Activated CD4-positive, alpha-beta memory T cell treated with anti-CD3 and anti-CD28 coated beads, Interleukin-2, amount 10 ng/mL, durations not matched to agents 7 days and 5 days (primary cell): ENCODE measurements at places on chromosomes 7 and 10. TPM values are rescaled to one million over a fixed set of nuclear protein-coding genes. Genes with fewer than 3 reads are reported as not detected.

Gene FAM131B
- 1.2 TPM for total RNA-seq

DNA sequence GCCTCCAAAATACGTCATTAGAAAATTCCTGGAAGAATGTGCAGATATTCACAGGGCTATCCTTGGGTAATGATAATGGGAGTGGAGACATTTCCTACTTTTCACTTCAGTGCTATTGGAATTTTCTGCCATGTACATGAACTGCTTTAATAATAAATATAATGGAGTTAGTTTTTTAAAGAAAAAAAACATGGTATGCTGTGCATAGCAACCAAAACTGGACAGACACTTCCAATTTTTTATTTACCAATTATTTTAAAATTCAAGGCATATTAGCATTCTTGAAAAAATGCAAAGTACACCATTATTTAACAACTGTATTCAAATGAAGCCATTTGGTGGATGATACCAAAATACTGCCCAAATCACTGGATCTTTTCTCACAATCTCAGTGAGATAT, 3.3 kb downstream of the XRCC2 start:
- peaks cover 31% of the 10 kb centered on the region for H3K4me1 ChIP-seq
- no peak for DNase-seq
- no peaks in the 10 kb centered on the region for H3K27me3 ChIP-seq
- H3K36me3 ChIP-seq = peaks cover 22% of the 10 kb centered on the region
- no peak overlapping the region for H3K27ac ChIP-seq

DNA sequence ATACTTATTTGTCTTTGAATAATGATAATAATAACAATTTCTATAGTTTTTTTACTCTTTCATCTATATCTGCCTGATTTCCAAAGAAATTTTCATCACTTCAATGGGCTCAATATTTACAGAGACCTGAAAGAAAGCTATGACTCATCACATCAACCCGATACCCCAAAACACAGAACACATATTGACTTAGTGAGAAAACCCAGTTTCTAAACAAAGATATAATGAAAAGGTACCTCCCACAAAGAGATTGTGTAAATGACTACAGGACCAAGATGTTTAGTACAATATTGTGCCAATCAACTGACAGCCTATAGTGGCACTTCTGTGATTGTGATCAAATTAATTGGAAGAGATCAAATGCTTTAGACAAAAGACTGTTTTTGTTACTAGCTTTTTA, 133.9 kb downstream of the PCDH15 start:
- H3K4me3 ChIP-seq = no peak overlapping the region
- no peaks in the 10 kb centered on the region for H3K4me1 ChIP-seq
- no peaks in the 10 kb centered on the region for H3K36me3 ChIP-seq
- no peak overlapping the region for H3K27ac ChIP-seq

Gene CUEDC2
- 60.9 TPM for total RNA-seq

Gene CCL24
- total RNA-seq = not detected

- H3K36me3 ChIP-seq = no peaks in the 10 kb centered on the region
- no peak for DNase-seq
- no peaks in the 10 kb centered on the region for H3K4me1 ChIP-seq
- H3K27me3 ChIP-seq = peaks cover 3% of the 10 kb centered on the region
- no peak overlapping the region for H3K4me3 ChIP-seq
Observed at GRCh38 chr7:39299695-39300094, 266.5 kb upstream of the YAE1 start.

- no peak for DNase-seq
- H3K4me3 ChIP-seq = no peak overlapping the region
- no peak overlapping the region for H3K27ac ChIP-seq
- no peaks in the 10 kb centered on the region for H3K27me3 ChIP-seq
- H3K4me1 ChIP-seq = no peaks in the 10 kb centered on the region
Observed at GRCh38 chr7:124856299-124856888, 73.2 kb downstream of the POT1 start.

- peaks cover 7% of the 10 kb centered on the region for H3K27me3 ChIP-seq
- no peak for DNase-seq
- no peak overlapping the region for H3K4me3 ChIP-seq
Observed at GRCh38 chr10:71635251-71635866, 84.2 kb downstream of the C10orf105 start.

DNA sequence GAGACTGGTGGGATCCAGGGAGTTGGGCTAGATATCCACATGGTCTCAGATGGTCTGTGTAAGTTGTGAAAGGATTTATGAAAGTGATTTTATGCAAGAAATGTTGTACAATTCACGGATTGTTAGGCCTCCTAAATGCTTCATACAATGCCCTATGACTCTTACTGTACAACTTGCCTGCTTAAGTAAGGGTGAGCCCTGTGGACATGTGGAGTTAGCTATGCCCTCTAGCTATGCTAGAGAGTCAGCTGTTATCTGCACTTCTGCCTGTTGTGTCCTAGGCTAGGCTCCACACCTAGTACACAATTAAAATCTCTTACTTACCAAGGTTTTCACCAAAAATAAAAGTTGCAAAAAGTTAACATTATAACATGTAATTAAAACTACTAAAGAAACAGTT, 1.7 kb upstream of the CFAP43 start:
- no peak overlapping the region for H3K27ac ChIP-seq
- H3K27me3 ChIP-seq = peaks cover 46% of the 10 kb centered on the region
- peaks cover 2% of the 10 kb centered on the region for H3K36me3 ChIP-seq
- no peak for DNase-seq

Gene PPP1R9A
- not detected for total RNA-seq

DNA sequence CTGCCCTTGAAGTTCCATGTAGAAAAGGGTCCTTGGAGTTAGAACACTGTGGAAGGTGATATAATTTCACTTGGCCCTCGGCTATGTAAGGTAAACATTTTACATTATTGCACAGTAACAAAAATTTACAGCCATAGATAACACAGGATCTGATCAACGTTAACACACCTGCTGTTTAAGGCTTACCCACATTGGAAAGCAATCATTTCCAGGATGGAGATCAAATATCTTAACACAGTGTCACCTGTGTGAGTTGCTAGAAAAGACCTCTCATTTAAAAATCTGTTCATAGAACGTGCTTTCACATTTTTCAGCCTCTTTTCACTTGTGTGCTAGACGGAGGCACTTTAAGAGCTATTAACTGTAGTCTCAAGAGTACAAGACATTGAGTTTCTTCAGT, 1.9 kb downstream of the TMEM229A start:
- peaks cover 39% of the 10 kb centered on the region for H3K27me3 ChIP-seq
- H3K4me1 ChIP-seq = peaks cover 2% of the 10 kb centered on the region
- no peak for DNase-seq
- no peak overlapping the region for H3K4me3 ChIP-seq
- no peaks in the 10 kb centered on the region for H3K36me3 ChIP-seq

Gene CC2D2B
- total RNA-seq = 0.35 TPM

- peaks cover 92% of the 10 kb centered on the region for H3K4me1 ChIP-seq
- no peaks in the 10 kb centered on the region for H3K27me3 ChIP-seq
- H3K27ac ChIP-seq = no peak overlapping the region
- H3K36me3 ChIP-seq = peaks cover 95% of the 10 kb centered on the region
- no peak for DNase-seq
- H3K4me3 ChIP-seq = no peak overlapping the region
Observed at GRCh38 chr10:11194859-11195586, 177.4 kb downstream of the CELF2 start.

DNA sequence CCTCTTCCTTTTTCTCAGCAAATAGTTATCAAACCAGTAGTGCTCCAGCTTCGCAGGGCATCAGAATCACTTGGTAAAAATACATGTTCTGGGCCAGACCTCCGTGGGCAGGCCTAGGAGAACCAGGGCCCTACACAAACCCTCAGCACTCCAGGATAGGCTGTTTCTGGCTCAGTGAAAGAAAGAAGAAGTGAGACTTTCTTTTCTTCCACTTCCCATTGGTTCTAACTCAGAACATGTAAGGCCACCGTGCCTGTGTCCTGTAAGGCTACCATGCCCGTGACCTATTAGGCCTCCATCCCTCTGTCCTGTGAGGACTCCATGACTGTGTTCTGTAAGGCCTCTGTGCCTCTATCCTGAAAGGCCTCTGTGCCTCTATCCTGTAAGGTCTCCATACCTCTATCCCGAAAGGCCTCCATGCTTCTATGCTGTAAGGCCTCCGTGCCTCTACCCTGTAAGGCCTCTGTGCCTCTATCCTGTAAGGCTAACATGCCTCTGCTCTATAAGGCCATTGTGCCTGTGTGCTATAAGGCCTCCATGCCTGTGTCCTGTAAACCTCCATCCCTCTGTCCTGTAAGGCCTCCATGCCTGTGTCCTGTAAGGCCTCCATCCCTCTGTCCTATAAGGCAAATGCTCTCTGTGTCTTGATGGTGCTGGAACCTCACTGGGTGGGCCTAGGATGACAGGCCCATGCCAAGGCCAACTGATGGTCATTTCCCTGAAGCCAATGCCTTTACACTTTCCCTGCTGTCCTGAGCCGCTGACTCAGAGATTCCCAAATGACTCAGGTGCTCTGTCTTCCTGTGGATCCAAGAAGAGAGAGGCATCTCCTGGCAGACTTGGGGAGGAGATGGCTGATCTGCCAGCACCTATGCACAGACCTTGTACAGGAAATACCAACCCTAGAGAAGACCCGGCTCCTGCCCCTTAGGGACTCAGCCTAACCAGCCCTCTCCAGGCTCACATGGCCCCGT, 96.6 kb upstream of the CACUL1 start:
- H3K4me3 ChIP-seq = no peak overlapping the region
- H3K4me1 ChIP-seq = no peaks in the 10 kb centered on the region
- no peak for DNase-seq

DNA sequence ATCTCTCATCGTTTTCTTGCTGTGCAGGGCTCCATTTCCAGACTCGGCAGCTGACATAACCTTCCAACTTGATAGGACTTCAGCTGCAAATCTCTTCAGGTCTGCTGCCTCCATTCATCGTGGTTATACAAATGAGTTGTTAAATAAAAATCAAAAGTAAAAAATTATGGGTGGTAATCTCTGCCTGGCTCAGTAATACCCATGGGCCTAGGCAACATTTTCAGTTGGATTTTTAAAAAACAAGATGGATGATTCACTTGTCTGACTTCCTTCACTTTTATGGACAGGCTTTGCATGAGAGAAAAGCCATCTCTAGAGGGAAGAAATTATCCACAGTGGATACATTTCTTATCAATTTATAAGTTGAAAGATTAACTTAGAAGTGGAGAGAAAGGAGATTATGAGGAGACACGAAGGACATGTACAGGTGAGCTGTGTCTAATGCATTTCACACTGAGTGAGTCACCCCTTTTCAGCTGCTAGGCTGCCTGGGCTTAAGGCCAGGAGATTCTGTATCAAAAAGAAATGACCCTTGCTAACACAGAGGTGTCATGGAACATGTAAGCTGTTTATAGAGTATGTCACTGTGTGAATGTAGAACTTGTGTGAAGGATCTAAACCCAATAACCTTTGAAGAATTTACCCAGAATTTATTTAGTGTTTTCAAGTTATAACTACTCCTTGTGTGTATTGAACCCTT, 495.1 kb downstream of the AUTS2 start:
- no peak for DNase-seq
- H3K36me3 ChIP-seq = no peaks in the 10 kb centered on the region
- no peaks in the 10 kb centered on the region for H3K27me3 ChIP-seq
- no peak overlapping the region for H3K27ac ChIP-seq
- no peak overlapping the region for H3K4me3 ChIP-seq

GRCh38 chr7:100015232-100016214, at the start of gene ZKSCAN1:
ZKSCAN1 (plus strand) TSS chr7:100015596; CDS start chr7:100023507, 7,911 bp downstream.
- H3K4me1 ChIP-seq = peaks cover 49% of the 10 kb centered on the region
- peaks cover 17% of the 10 kb centered on the region for H3K36me3 ChIP-seq
- peak within 1 kb of the TSS; percentile 95 for H3K27ac ChIP-seq
- H3K27me3 ChIP-seq = no peaks in the 10 kb centered on the region

DNA sequence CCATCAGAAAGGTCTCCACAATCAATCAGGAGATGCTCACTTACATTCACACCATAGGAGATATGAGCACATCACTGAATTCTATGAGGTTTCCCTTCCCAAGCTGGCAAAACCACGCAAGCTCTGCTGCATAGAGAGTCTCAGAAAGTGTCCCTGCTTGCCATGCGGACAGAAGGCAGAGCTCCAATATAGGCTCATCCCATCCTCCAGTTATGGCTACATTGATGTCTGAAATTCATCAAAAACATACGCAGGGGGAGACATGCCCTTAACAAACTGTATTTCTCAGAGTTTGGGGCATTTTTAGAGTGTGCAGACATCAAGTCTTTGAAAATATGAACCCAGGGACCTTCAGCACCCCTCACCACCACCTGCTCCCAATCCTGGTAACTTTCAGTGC, 2.9 kb downstream of the C10orf90 start:
- no peak overlapping the region for H3K4me3 ChIP-seq
- H3K27ac ChIP-seq = no peak overlapping the region
- DNase-seq = no peak
- H3K27me3 ChIP-seq = no peaks in the 10 kb centered on the region

Gene ENTPD1
- 29.7 TPM for total RNA-seq

DNA sequence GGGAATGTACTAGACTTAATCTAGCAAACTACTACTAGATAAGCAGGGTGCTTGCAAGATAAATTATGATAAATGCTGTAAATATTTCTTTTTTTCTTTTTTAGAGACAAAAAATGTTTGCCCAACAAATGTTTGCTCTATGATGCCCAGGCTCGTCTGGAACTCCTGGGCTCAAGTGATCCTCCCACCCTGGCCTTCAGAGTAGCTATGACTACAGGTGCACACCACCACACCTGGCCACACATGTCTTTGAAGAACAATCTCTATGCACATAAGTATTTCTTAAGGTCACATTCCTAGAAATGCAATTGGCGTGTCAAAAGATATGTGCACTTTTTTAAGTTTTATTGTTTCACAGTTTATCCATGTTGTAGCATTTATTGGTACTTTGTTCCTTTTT, 179.6 kb upstream of the FRMD4A start:
- H3K36me3 ChIP-seq = peaks cover 57% of the 10 kb centered on the region
- no peak overlapping the region for H3K27ac ChIP-seq
- H3K4me1 ChIP-seq = peaks cover 30% of the 10 kb centered on the region
- no peak for DNase-seq
- H3K27me3 ChIP-seq = no peaks in the 10 kb centered on the region
- no peak overlapping the region for H3K4me3 ChIP-seq

DNA sequence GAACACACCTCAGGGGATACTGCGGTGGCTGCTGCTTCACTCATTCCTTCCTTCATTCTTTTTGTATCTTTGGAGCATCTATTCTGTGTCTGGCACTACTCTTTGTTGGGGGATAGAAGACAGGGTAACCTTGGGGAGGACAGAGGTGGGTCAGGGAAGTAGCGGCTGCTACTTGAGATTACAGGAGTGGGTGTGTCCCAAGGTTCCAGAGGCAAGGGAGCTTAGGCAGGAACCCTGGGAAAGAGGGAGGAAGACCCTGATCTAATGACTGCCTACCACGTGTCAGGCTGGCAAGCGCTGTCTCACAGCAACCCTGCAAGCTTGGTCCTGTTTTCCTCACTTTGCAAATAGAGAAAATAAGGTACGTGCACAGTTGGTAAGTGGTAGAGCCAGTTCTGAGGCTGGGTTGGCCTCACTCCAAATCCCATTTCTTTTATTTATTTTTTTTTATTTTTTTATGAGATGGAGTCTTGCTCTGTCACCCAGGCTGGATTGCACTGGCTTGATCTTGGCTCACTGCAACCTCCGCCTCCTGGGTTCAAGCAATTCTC, 985.9 kb upstream of the ZNF722 start:
- DNase-seq = no peak
- H3K27me3 ChIP-seq = no peaks in the 10 kb centered on the region
- H3K4me1 ChIP-seq = no peaks in the 10 kb centered on the region
- H3K27ac ChIP-seq = no peak overlapping the region

- H3K27me3 ChIP-seq = no peaks in the 10 kb centered on the region
- peaks cover 20% of the 10 kb centered on the region for H3K36me3 ChIP-seq
- DNase-seq = no peak
- H3K4me1 ChIP-seq = peaks cover 16% of the 10 kb centered on the region
Observed at GRCh38 chr10:11284291-11285085, 266.8 kb downstream of the CELF2 start.
